ENCODE measurements at places on chromosomes 4 and X.

DNA sequence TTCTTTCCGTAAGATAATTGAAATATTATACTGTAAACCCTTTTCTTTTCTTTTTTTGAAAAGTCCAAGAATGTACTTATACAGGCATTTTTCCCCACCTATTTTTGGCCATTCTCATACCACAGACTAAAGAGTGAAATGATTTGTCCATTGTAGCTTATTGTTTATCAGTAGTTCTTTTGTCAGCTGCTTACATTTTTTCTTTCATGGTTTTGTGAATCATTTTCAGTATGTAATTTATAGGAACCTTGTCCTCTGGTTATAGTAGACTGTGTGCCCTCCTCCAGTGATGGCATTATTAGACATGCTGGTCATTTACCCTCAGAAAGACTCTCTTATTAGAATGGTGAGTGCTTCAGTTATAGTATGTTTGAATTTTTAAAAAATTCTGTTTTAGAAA, 56.7 kb downstream of the CCKAR start:
- no peak for DNase-seq
- no peak overlapping the region for H3K27ac ChIP-seq
- H3K36me3 ChIP-seq: peaks cover 4% of the 10 kb centered on the region

- no peak overlapping the region for H3K4me3 ChIP-seq
- no peak overlapping the region for H3K27ac ChIP-seq
Observed at GRCh38 chr4:109025471-109026076, 262.7 kb upstream of the ETNPPL start.

DNA sequence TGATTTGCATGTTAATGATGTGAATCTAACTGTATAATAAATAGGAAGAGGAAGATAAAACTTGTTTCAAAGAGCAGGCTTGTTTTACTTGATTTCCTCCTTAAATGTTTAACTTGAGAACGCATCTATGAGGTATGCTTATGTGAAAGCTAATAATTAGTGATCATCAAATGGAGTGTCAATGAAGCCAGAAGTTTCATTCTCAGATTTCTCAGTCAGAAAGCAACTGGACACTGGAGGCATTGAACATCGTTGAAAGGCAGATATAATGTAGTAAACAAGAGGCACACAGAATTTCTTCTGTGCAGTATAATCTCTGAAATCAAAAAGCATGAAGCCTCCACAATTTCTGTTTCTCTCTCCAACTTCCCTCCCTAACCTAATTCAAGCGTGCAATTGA, 672.9 kb downstream of the ADGRL3 start:
- H3K27ac ChIP-seq: no peak overlapping the region
- H3K27me3 ChIP-seq: no peaks in the 10 kb centered on the region
- no peak overlapping the region for H3K4me3 ChIP-seq
- no peak for DNase-seq
- no peaks in the 10 kb centered on the region for H3K4me1 ChIP-seq

DNA sequence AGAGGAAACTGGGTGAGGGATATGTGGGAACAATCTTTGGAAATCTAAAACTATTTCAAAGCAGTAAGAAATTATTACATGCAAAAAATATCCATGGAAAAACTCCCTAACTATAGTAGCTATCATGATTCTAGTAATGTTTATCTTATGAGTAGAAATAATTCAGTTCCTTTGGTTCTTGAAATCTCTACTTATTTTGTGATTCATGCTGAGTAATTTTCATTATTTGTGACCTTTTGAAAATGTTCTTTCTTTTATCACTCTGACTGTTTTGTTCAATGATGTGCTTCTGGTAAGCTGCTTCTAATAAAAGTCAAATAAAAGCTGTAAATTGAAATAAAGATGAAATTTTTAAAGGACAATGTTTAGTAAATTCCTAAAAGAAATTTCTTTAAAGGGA, 40.4 kb upstream of the MAGEB10 start:
- no peak overlapping the region for H3K27ac ChIP-seq
- H3K4me1 ChIP-seq: no peaks in the 10 kb centered on the region
- no peak overlapping the region for H3K4me3 ChIP-seq
- H3K27me3 ChIP-seq: no peaks in the 10 kb centered on the region
- DNase-seq: no peak
- no peaks in the 10 kb centered on the region for H3K36me3 ChIP-seq

GRCh38 chr4:6345096-6345830, 75.6 kb downstream of the WFS1 start:
- no peak overlapping the region for H3K4me3 ChIP-seq
- H3K27ac ChIP-seq: no peak overlapping the region
- H3K36me3 ChIP-seq: no peaks in the 10 kb centered on the region
